Lower leg skin (tissue), 4 donors: ENCODE measurements at places on chromosomes 6 and 20.

GRCh38 chr6:113290684-113291083, 566.5 kb upstream of the MARCKS start:
- no peak for DNase-seq

DNA sequence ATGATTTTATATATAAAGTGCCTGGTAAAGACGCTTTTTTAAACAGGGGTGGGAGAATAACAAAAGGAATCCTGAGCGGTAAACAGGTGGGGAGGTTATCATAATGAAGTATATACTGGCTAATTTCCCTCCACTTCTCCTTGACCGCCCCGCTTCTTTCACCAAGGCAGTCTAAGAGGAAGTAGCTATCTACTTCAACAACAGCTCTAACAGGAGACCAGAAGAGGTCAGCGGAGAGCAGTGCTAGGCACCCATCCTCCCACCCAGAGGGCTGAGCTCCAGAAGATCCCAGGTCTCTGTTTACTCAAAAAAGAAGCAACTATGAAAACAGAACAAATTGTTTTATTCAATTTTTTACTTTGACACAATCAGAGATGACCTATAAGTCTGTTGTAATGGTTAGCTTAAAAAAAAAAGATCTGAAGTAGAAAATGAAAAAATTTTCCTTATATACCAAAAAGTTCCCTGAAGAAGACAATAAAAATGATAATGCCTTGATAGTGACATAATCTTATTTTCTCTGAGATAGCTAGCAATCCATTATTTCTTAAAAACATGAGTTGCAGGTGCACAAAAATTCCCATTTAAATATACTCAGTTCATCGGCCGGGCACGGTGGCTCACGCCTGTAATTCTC, 141.1 kb downstream of the PDSS2 start:
- no peak for DNase-seq

- DNase-seq, result no peak
Measured at GRCh38 chr6:14880052-14880451, 365.8 kb upstream of the JARID2 start.

DNA sequence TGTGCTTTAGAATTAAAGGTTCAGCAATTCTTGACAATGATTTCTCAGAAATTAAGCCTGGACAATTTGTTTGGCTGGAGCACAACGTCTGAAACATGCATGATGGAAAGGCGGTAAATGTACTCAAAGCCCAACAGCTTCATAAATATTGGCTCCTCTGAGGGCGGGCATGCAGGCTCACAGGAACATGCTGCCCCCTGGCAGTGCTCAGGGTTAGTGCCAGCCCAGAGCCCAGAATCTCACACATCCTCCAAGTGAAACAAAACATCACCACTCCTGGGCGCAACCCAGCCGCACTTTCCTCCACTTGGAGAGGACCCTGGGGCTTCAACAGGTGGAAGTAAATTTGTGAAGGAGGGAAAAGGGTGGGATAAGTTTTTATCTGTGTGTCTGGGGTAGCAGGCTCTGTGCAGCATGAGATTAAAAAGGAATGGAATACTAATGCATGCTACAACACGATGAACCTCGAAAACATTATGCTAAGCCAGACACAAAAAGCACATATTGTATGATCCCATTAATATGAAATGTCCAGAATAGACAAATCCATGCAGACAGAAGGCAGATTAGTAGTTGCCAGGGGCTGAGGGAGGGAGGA, 54.1 kb upstream of the PTPRT start:
- DNase-seq, result no peak

DNA sequence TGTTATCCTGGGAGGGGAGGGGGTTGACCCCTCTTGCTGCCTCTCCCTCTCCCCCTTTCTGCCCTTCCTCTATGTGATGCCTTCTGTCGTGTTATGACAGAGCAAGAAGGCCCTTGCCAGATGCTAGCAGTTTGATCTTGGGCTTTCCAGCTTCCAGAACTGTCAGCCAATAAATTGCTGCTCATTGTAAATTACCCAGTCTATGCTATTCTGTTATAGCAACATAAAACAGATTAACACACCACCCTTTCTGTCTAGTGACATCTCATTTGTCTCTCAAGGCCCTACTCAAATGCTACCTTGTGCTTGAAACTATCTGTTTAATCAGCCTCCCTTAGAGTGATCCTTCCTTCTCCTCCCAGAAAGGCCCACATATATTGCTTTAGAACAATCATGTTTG, 16.4 kb upstream of the MAP3K4 start:
- no peak for DNase-seq

DNA sequence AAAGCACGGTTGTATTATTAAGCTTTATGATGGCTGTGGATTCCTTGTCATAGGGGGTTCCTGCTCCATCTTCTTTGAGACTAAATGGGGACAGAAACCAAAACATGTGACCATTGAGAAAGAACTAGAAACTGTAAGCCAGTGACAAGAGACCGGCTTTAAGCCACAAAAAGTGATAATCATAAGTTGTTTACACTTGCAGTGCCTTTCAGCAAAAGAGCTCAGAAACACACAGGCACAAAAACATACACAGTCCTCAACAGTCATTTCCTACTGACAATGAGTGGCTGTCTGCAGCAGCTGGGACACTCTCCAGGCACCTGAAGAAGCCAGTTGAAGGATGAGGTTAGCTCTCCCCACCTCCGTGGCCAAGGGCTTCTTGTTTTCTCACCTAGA, 20.0 kb upstream of the UBE2J1 start:
- no peak for DNase-seq

- no peak for DNase-seq
Measured at GRCh38 chr20:16360668-16361067, 212.6 kb downstream of the KIF16B start.

- no peak for DNase-seq
Measured at GRCh38 chr6:105094133-105094640, 85.6 kb downstream of the POPDC3 start.

DNA sequence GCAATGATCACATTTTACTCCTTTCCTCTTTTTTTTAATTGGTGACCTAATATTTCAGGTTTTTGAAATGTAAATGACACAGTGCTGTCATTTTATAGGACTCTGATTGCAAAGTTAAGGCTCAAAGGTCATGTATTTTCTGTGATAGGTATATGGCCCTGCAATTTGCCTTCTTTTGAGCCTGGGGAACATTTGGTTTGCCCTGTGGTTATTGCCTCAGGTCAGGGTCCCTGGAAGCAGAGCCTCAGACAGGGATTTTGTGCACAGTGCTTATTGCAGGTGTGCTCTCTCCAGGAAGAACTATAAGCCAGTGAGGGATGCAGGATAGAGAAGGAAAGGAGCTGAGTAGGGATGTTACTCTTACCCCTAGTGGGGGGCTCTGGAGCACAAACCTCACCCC, 229.3 kb upstream of the ECI2 start:
- DNase-seq, result no peak

- no peak for DNase-seq
Measured at GRCh38 chr6:16840725-16841124, 79.5 kb upstream of the ATXN1 start.

DNA sequence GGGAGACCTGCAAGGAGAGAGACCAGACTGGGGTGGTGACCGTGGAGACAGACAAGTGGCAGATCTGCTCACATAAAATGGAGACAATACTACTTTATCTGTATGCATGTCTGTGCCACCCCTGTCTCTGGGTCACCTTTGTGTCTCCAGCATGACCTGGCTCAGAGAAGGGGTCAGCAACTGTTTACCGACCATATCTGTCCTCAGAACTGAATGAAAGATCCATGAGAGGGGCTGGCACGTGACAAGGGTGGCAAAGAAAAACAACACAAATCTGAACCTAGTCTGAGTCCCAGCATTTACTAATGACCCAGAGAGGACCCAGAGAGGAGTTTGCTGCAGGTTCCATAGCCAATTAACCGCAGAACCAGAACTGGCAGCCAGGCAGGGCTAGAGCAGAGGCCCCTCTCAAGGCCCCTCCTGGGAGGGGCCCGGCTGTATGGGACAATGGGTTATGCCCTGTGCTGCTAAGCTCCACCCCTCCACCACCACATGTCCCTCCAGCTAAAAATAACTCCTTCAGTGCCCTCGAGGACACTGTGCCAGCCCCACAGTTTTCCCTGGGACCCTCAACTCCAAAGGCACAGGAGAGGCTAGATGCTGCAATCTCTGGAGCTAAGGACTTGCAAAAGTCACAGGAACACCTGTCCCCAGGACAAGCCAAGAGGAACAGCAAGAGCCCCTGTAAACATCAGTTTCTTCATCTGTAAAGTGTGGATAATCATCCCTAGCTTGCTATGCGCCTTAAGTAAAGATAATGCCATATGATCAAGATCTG, 2.2 kb downstream of the AHCY start:
- DNase-seq, result no peak

- DNase-seq, result peak; percentile 74
Measured at GRCh38 chr6:168226902-168227318, 92.7 kb downstream of the DACT2 start.

DNA sequence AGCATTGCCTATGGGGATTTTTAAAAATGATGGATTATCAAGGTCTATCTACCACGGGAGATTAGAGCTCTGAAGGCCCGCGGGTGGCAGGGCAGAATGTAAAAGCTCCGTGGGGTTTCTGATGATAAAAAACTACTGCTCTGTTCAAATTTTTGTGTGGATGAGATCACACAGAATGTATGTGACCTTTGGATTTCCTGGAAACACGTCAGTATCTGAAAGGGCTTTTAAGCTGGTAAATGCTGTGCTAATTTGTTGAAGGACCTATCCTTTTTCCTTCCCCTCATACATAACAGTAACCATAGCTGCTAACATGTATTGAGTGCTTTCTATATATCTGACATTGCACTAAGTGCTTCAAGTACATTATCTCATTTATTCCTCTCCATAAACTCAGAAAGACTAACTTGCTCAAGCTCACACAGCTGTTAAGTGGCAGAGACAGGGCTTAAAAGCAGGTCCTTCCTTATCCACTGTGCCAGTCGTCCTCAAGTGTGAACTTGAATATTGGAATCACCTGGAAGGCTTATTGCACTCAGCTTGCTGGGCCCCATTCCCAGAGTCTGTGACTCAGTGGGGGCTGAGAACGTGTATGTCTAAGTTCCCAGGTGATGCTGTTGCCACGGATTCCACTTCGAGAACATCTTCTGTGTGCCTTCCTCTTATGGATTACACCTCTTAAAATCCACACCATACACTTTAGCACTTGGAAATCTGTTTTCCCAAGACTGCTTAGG, 1.9 kb upstream of the TMEM242 start:
- DNase-seq, result no peak

GRCh38 chr6:107871976-107872375, 47.9 kb upstream of the SCML4 start:
- DNase-seq, result no peak
